ENCODE measurements at places on chromosomes 2 and 18.

DNA sequence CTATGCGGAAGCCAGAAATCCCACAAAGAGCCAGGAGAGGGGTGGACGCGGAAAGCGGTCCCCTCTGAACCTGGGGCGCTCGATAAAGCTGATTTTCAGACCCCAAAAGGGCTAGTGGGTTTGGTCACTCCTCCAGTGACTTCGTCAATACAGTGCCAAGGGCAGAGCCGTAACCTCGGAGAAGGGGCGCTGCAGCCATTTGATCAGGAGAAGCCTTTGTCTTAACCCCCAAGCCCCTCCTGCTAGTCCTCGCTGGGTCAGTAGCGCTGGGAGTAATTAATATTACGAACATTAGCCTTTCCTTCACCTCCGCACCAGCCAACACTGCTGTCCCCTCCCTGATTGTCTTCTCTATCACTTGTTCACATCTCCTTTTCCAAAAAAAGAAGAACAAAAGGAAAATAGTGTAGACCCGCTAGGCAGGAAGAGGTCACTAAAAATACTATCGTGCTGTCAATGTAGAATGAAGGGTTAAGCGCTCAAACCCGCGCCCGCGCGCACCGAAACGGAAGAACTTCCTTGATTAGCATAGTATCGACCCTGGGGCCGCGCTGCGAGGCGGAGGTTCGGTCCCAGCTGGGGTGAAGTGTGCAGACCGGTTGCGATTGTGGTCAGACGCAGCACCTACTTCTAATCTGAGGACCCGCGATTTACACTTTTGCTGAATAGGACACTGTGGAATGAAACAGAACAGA, 63.2 kb upstream of the MAPRE2 start:
- DNase-seq: peak; percentile 77

- DNase-seq: no peak
Measured at GRCh38 chr2:170744248-170745002, 25.8 kb upstream of the ERICH2 start.

GRCh38 chr2:29269095-29269764, 154.0 kb downstream of the CLIP4 start:
- DNase-seq: no peak

DNA sequence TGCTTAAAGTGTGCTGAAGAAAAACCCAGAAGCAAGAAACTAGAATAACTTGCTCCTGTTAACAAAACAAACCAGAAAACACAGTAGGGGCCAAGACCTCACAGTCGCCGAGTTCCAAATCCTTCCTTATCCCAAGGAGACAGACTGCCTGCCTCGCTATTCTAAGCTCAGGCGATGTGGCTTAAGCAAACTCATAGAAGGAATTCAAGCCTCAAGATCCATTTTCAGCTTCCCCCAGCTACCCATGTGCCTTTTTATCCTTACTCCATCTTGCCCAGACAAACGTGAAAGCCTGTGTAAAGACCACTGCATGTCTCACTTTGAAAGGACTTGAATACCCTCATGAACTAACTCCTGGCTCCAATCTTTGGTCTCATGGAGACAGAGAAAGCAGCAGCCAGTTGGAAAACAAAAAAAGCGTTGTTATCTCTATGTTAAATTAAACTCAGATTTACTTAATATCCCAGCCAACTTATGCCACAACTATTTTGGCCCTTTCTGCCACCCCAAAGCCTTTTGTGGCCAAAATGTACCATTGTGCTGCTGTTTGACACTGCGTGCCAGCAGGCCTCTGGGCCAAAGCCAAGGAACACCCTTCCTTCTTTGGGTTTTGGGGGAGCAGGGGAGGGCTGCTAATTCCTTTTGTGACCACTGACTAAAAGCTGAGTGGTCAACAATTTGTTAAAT, 123.2 kb upstream of the FZD5 start:
- DNase-seq: no peak

DNA sequence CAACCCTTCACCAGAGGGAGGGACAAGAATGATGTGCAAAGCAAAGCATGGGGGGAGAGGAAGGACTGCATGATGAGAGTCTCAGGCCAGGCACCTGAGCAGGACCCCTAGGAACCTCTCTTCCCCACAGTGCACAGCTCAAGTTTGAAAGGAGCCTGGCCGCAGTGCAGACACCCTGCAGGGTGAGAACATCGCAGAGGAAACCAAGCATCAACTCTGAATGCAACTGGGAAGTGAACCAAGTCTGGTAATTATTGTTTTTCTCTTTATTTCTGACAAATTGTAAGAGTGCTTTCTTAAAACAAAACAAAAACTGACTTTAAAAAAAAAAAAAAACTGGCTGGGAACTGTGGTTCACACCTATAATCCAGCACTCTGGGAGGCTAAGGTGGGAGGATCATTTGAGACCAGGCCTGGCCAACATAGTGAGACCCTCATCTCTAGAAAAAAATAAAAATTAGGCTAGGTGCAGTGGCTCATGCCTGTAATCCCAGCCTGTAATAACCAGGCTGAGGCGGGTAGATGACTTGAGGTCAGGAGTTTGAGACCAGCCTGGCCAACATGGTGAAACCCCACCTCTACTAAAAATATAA, 15.3 kb downstream of the NPC1 start:
- DNase-seq: no peak

GRCh38 chr18:74326231-74326630, 10.6 kb downstream of the C18orf63 start:
- DNase-seq: no peak

DNA sequence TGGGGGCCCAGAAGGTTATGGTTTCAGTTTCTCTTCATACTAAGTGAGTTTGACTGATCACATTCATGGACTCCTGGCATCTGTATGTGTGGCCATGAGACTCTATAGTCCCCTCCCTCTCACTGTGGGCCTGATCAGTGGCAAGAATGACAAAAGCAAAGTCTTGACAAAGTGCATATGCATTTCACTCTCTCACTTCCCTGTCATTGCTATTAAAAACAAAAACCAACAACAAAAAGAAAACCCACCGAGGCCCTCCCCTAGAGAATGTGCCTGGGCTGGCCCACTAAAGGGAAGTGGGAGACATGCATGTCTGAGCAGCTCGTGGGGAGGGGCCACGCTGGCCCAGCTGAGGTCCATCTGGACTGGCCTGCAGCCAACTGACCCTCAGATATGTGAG, 600.1 kb upstream of the RAB6C start:
- no peak for DNase-seq

DNA sequence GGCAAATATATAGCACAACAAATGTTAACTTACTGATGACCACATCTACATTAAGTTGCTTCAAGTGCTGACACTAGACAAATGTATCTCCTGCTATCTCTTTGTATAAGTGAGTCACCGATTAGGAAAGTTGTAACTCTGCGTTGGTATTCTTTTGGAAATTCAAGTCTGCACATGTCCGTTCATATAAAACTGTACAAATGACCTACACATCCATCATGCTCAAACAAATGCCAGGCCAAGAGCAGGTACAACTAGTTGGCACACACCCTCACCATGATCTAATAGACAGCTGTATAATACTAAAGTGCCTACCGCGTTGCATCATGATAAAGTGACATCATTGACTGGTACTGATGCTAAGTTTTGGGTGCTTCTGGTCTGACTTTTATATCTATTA, 141.1 kb downstream of the RBMS1 start:
- no peak for DNase-seq

- peak; percentile 78 for DNase-seq
Measured at GRCh38 chr2:60948926-60949579, 67.7 kb downstream of the REL start.

DNA sequence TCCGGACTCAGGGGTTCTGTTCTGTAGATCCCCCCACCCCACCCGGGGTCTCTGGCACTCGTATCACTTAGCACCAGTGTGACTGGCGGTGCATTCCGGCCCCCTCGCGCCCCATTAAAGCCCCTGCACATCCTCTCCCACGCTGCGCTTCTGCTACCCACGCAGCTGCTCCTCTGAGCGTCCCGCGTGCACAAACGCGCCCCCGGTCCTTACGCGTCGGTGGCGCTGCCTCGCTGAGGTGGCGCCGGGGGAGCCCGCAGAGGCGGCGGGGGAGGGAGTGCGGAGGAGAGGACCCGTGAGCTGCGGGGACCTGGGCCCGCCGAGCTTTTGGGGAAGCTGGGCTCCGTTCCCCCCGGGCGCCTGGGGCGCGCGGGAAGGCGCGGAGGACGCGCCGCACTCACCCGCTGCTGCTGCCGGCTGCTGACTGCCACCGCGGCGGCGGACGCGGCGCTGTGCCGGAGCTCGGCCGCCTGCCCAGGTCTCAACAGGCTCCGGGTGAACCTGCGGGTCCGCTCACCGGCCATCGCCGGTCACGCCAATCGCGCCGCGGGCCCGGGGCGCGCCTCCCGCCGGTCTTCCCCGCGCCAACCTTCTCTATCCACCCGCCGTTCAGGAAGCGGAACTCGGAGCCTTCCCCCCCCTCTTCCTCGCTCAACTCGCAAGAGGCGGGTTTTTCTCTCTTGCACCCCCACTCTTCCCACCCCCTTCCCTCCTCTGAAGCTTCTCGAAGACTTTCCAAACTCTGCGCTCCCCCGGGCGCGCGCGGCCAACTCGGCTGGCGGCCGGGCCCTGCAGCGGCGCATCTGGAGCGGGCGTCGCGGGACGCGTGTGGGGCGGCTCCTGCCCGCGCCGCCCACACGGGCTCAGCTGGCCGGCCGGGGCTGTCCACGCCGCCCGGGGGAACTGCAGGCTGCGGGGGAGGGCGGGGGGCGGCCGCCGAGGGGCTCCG, at the start of gene DOCK10:
Gene DOCK10 (minus strand): TSS at position 618 of the 949 bp plus-strand sequence. CDS start 94 bp downstream, at position 524.
- peak; percentile 75 for DNase-seq

DNA sequence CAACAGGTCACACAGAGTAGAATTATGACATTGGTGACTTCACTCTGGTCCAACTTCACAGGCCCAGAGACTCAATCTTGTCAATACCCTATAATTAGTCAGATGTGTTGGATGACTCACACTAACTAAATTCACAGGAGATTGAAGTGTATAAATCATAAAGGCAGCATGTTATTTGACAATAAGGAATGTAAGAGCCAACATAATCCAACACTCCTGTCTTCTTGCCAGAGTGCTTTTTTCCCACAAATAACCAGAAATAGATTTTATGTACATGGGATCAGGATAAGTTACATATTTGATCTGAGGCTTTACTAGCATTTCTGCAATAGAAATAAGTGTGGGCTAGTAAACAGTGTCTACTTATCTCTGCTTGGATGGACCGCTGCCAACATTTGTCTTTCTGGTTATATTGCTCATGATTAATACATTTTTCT, 42.2 kb upstream of the ZSWIM2 start:
- DNase-seq: no peak

- DNase-seq: no peak
Measured at GRCh38 chr2:108240966-108241365, 1.2 kb downstream of the SULT1C3 start.

DNA sequence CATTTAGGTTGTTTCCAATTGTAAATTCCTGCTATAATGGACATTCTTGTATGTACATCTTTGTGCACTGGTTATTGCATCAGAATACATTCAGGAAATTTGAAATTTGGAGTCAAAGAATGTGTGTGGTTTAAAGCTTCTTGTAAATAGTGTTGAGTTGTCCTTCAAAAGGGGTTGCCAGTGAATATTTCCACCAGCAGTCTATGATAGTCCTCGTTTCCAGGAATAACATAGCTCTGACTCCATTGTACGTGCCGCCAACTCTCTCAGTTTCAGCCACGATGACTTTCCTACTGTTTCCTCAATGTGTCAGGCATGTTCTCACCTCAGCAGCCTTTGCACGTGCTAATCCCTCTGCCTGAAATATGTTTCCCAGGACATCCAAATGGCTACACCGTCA, 10.9 kb upstream of the HS6ST1 start:
- no peak for DNase-seq

- no peak for DNase-seq
Measured at GRCh38 chr18:65786474-65786873, 35.7 kb downstream of the CDH7 start.

GRCh38 chr2:650343-651310, 26.6 kb downstream of the TMEM18 start:
- DNase-seq: no peak

DNA sequence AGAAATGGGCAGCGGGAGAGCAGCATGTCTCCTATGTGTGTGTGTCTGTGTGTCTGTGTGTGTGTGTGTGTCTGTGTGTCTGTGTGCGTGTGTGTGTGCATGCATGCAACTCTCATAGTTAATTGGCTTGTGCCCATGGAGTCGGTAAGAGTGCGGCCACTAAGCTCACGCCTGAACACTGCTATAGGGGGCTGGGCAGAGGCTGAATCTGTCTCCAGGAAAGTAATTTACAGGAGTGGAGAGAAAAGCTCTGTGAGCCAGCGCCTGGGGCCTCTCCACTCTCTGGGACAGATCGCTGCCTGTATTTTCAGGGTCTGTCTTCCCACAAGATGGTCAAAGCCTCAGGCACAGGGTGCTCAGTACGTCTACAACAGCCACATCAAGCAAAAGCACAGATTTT, 553.4 kb downstream of the TNS1 start:
- DNase-seq: no peak

DNA sequence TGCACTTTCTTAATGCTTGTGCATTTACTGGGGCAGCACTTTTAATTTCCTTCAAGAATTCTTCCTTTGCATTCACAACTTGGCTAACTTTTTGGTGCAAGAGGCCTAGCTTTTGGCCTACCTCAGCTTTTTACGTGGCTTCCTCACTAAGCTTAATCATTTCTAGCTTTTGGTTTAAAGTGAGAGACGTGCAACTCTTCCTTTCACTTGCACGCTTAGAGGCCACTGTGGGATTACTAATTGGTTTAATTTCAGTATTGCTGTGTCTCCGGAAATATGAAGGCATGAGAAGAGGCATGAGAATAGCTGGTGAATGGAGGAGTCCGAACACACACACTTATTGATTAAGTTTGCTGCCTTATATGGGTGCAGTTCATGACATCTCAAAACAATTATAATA, 354.1 kb downstream of the DLGAP1 start:
- no peak for DNase-seq

- DNase-seq: peak; percentile 81
Measured at GRCh38 chr18:23133860-23134779, 1.2 kb upstream of the CABLES1 start.

DNA sequence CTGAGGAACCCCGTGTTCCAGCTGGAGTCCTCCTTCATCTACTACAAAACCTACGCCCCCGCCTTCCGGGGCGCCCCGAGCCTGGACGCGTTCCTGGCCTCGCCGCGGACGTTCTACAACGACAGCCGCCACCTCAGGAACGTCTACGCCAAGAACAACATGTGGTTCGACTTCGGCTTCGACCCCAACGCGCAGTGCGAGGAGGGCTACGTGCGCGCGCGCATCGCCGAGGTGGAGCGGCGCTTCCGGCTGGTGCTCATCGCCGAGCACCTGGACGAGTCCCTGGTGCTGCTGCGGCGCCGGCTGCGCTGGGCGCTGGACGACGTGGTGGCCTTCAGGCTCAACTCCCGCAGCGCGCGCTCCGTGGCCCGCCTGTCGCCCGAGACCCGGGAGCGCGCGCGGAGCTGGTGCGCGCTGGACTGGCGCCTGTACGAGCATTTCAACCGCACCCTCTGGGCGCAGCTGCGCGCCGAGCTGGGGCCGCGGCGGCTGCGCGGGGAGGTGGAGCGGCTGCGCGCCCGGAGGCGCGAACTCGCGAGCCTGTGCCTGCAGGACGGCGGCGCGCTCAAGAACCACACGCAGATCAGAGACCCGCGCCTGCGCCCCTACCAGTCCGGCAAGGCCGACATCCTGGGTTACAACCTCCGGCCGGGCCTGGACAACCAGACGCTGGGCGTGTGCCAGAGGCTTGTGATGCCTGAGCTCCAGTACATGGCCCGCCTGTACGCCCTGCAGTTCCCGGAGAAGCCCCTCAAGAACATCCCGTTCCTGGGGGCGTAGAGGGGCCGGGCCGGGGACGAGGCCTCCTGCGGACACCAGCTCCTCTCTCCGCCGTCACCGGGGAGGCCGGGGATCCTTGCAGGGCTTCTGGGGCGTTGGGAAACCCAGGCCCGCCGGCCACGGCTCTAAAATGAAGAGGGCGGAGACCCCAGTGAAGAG, 5.3 kb upstream of the NEU4 start:
- peak; percentile 72 for DNase-seq

GRCh38 chr2:102809291-102810189, 47.7 kb downstream of the TMEM182 start:
- no peak for DNase-seq
